ENCODE measurements at places on chromosomes 5 and 9.

DNA sequence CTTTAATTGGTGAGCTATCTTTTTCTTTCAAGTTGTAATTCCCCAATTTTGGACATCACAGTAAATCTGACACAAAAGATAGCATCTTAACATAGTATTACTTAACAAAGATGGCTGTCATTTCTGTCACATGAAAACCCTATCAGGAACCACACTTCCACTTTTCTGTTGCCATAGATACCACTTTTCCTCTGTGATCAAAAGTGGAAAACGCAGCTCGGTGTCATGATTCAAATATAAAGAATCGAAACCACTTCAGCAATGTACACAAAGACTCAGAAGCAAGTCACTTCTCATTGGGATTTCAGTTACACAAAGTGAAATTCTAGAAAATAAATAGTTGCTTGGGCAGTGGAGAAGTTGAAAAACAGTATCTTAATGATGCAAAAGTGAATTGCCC lies 524.9 kb upstream of the ITGA1 start:
- no peak overlapping the region for H3K4me3 ChIP-seq
- H3K4me1 ChIP-seq = peaks cover 1% of the 10 kb centered on the region
- DNase-seq = no peak
- no peaks in the 10 kb centered on the region for H3K36me3 ChIP-seq
- H3K27me3 ChIP-seq = peaks cover 3% of the 10 kb centered on the region

DNA sequence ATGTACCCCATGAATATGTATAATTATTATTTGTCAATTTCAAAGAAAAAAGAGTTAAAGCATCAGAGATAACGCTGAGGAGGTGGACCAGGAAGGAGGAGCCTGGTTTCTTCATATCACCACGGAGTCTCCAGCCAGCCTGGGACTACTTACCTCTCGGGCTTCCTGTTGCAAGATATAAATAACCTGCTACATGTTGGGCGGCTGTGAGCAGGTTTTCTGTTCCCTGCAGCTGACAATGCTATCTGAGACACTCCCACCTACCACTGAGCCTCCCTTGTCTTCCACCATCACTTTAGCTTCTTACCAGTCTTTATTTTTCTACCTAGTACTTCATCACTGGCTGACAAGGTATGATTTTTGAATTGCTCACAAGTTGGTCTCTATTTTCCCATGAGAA lies 102.7 kb upstream of the CPEB4 start:
- peaks cover 4% of the 10 kb centered on the region for H3K27me3 ChIP-seq
- H3K4me1 ChIP-seq = peaks cover 84% of the 10 kb centered on the region
- H3K27ac ChIP-seq = no peak overlapping the region
- no peak overlapping the region for H3K4me3 ChIP-seq

DNA sequence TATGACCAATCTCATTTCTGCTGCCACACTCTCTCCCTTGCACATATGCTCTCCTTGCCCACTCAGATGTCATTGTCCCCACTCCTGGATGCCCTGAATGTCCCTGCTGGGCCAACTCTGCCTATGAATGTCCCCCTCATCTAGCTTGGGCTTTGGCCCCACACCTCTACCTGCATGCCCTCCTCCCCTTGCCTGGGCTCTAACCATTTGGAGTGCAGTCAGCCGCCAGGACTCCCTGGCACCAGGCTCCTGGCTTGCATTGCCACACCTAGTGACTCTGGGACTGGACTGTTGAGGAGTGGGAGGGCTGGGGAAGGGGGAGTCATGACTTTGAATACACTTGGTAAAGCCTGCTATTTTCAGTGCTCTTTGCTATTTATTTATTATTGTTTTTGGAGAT lies 41.6 kb upstream of the POMT1 start:
- no peak overlapping the region for H3K4me3 ChIP-seq
- peaks cover 2% of the 10 kb centered on the region for H3K27me3 ChIP-seq
- peak overlapping the region; percentile 7 for H3K27ac ChIP-seq
- H3K4me1 ChIP-seq = no peaks in the 10 kb centered on the region

DNA sequence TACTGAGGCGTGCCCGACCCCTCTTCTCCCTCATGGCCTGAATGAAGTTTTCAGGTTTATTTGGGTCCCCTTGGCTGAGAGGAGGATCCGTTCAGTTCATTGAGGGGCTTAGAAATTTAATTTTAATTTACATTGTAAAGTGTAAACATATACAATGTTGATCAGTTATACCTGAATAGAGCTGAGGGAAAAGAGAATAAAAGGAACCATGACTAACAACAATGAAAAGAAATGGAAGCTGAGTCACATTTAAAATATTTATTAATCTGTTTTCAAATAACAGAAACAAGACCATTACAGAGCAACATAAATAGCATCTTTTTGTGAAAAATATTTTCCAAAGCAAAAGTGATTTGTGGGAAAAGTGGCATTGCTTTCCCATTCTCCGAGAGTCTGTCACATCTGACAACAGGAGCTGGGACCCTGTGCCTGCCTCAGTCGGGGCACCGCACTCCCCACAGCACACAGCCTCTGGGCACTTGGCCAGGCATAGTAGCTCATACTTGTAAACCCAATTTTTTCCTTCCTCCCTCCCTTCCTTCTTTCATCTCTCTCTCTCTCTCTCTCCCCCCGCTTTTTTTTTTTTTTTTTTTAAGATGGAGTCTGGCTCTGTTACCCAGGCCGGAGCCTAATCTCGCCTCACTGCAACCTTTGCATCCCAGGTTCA lies 28.7 kb downstream of the PROP1 start:
- H3K27me3 ChIP-seq = no peaks in the 10 kb centered on the region
- DNase-seq = no peak
- no peak overlapping the region for H3K4me3 ChIP-seq
- peaks cover 11% of the 10 kb centered on the region for H3K4me1 ChIP-seq

- H3K27ac ChIP-seq = no peak overlapping the region
- DNase-seq = no peak
- H3K36me3 ChIP-seq = no peaks in the 10 kb centered on the region
Observed at GRCh38 chr5:55149308-55149795, 10.6 kb upstream of the GPX8 start.

DNA sequence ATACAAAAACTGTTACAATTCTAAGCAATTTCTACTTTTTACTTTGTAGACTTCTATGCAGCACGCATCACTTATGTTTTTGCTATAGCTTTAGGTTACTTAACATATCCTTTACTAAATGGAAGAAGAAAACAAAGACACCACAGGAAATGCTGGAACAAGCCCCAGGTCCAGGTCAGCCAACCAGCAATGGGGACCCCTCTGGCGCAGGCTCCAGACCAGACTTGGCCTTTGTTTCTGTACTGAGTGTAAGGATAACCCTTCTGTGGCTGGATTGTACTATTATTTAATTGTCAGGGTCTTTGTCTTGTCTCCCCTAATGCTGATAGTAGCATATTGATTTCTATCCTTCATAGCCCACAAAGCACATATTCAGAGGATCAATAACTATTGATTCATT lies 4.2 kb downstream of the SEMA4D start:
- H3K36me3 ChIP-seq = peaks cover 10% of the 10 kb centered on the region
- H3K27me3 ChIP-seq = peaks cover 3% of the 10 kb centered on the region
- no peak overlapping the region for H3K27ac ChIP-seq

DNA sequence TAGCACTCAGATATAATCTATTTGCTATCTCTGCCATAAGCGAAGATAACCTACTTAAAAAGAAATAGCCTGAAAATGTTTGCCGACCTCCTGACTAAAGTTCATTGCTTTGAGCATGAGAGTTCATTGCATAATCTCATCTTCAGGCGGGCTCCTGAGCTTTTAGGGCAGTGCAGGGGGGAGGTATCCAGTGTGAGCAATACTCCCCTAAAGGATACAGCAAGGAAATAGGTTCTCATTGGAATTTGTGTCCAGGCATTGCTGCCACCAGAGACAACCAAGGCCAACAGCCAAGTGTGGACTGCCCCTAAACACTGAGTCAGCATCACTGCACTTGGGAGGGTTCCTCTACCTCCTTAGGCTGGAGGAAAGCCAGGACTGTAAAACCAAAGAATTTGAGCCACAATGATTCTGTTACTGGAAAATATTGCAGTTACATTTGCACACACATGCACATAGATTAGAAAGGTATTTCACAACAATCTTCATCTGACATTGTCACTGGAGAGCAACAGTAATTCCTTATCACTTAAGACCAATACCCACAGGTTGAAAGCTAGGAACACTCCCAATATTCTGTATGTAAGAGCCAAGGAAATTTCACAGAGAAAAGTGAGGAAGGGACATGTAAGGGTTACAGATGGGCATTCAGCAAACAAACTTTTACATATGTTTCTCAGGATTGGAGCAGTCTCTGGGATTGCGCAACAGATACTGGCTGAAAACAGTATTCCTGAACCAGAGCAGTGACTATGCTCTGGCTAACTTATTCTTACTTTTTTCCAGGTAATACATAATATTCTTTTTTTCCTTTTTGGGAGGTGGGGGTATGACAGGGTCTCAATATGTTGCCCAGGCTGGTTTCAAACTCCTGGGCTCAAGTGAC lies 98.6 kb upstream of the TLE1 start:
- no peaks in the 10 kb centered on the region for H3K4me1 ChIP-seq
- H3K36me3 ChIP-seq = no peaks in the 10 kb centered on the region
- DNase-seq = no peak
- H3K27ac ChIP-seq = no peak overlapping the region
- no peak overlapping the region for H3K4me3 ChIP-seq

All from nephron progenitor cell (in vitro differentiated cells).